ENCODE measurements at places on chromosomes 1 and 21.
A peak's percentile ranks its signal among the peaks of the same experiment; 100 is the strongest.

DNA sequence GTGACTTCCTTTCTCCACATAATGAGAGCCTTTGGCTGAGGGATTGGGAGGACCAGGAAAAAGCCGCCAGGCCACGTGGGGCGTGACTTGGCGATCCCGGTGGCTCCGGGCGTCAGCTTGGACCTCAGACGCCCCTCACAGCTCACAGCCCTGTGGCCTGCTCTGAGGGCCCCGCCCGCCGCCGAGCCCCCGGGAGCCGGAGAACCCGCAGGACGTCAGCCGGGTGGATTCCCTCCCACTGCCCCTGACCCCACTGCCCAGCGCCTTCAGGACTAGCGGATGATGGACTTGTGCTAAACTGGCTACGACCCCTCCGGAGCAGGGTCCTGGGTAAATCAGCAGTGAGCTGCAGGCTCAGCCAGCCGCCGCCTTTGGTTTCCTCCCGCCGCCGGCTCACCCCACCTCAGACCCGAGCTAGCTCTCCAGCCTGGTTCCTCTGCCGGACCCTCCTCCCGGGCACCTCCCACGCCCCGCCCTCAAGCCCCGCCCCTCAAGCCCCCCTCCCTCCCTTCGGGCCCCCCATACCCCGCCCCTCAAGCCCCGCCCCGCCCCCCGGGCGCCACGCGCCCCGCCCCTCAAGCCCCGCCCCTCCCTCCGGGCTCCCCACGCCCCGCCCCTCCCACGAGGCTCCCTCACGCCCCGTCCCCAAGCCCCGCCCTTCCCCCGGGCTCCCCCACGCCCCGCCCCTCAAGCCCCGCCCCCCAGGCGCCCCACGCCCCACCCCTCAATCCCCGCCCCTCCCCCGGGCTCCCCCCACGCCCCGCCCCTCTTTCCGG is 10.0 kb upstream of the FAAP20 start:
- no peak for DNase-seq

GRCh38 chr1:12405325-12406210 is 175.7 kb downstream of the VPS13D start:
- DNase-seq = no peak

- DNase-seq = peak; percentile 47
These were observed 6.6 kb upstream of the ETV3L start for GRCh38 chr1:157105988-157106812.

GRCh38 chr1:146031476-146031875 is 9.9 kb upstream of the HJV start:
- no peak for DNase-seq

- DNase-seq = no peak
These were observed 44.3 kb downstream of the PEX14 start for GRCh38 chr1:10519016-10519417.

- DNase-seq = no peak
These were observed 110.0 kb upstream of the HOOK1 start for GRCh38 chr1:59704716-59705115.

- peak; percentile 16 for DNase-seq
These were observed 72.8 kb downstream of the S1PR1 start for GRCh38 chr1:101309334-101310311.

- no peak for DNase-seq
These were observed 946.7 kb upstream of the B3GALT2 start for GRCh38 chr1:194133152-194133551.

DNA sequence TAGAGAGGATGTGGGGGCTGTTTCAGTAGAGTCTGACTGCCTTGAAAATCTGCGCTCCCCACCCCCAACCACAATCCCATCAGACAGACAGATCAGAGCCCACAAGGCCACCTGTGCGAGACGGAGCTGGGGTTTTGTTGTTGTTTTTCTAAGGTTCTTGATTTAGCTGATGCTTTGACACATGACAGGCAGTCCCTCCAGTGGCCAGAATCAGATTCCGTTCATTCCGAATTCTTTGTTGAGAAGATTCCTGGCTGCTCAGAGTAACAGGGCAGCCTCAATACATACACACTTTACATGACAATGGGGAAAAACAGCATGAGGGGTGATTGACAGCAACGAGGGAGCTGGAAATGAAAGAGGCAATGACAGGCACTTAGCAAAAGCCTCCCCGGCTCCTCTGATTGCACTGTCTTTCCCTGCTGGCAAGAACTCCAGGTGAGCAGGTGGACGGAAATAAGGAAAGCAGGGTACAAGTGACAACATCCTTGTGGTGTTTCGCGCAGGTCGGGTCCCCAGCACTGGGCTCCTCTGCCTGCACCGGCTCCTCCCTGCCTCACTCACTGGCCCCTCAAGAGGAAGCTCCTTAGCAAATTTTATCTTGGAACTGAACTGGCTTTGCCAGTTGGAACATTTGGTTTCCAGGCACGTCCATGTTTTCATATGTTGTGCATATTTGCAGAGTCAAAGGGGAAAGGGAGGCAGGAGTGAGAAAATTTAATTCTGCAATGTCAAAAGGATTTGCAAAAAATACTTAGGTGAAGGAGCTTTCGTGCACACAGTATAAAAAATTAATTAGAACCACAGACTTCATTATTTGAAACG is 148.7 kb downstream of the PGBD5 start:
- DNase-seq = no peak

DNA sequence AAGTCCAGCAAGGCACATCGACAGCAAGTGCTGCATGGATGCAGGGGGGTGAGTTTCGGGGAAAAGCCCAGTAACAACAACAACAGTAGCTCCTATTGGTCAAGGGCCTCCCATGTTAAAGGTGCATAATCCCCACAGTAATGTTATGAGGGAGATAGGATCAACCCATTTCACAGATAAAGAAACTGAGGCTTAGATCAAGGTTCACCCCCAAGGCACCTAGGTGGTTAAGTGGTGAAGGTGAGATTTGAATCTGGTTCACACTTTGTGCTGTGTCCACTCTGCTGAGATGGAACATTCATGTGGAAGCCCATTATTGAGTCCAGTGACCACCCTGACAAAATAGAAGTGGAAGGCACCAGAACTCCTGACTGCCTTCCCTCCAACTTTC is 24.9 kb downstream of the PHGDH start:
- no peak for DNase-seq

DNA sequence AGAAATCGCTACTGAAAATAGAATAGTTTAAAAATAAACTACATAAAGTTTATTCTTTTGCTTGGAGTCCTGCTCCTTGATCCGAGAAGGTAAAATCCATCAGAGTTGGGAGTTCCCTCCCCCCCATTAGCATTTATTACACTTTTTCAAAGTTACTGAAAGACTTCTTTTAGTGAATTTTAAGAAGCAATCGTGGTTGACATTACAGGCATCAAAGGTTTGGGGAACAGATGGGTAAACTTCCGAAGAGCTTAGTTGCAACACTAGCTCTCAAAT is 31.0 kb upstream of the NFIA start:
- no peak for DNase-seq

GRCh38 chr21:31483146-31483545 is 139.1 kb upstream of the TIAM1 start:
- DNase-seq = no peak

GRCh38 chr1:32858791-32859190 is 11.9 kb downstream of the FNDC5 start:
- DNase-seq = no peak

- DNase-seq = no peak
These were observed 16.9 kb downstream of the SLC35A3 start for GRCh38 chr1:99986656-99987225.

DNA sequence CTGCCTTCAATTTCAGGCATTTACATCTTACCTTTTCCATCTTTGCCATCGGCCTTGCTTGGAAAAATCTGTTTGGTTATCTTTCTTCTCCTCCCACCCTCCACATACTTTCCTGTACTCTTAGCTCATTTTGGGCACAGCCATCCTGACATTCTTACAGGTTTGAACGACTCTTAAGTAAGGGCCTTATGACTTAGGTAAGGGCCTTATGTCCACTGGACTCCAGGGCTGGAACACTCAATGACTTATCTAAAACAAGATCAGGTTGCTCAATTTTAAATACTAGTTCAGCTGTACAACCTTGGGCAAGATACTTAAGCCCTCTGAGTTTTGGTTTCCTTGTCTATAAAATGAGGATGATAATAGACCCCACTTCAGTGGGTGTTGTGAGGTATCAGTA is 40.9 kb downstream of the C1orf21 start:
- DNase-seq = no peak

DNA sequence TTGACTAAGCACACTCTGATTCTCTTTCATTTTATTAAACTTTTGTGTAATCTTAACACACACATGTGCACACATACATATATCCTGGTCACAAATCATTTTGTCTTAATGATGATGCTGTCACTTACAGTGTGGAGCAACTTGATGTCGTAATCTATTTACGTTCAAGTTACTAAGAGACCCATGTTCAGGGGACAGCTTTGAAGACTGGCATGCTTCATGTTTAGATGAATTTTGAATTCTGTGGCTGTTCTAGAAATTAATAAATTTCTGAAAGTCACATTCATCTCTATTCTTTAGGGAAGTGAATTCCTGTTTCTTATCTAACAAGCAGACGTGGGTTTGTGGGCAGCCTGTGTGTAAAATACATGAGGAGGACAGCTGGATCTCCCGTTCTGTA is 1637.8 kb downstream of the PLA2G4A start:
- no peak for DNase-seq

- no peak for DNase-seq
These were observed 698 bp upstream of the UCK2 start for GRCh38 chr1:165826565-165827267.

DNA sequence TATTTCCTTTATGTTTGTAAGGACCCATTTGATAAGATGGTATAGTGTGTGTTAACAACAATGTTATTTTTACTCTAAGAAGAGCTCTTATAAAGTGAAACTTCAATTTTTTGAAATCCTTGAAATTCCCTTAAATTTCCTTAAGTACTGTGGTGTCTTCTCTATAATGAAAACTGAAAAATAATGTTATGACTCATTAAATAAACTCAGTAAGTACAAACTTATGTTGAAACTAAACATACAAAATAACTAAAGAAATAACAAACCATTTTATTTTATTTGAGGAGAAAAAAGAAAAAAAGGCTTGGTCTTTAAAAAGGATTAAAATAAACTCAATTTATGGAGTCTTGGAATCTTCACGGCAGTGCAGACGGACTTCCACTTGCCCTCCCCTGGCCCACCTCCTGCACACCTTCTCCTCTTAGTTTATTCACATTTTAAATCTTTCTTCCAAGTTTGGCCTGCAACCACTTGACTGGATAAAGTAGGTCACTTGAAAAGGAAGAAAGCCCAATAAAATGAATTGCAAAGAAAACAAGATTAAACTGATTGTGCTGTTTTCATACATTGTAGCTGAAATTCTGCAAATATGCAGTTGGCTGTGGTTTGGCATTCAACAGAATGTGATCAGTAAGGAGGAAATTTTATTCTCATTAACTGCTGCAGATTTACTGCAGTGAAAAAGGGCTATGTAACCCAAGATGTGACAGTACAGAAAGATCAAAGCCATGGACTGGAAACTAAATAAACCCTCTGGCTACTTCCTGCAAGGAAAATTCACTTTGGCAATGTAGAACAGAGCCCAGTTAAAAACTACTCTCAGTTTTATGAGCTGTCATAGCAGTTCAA is 48.5 kb upstream of the SCYL3 start:
- no peak for DNase-seq

- no peak for DNase-seq
These were observed 10.5 kb downstream of the BCAR3 start for GRCh38 chr1:93671099-93671621.

GRCh38 chr1:216248628-216249027 is 174.6 kb downstream of the USH2A start:
- DNase-seq = peak; percentile 53

GRCh38 chr21:43847301-43847700 is 17.7 kb upstream of the AGPAT3 start:
- no peak for DNase-seq

GRCh38 chr1:17688217-17688810 is 66.8 kb upstream of the ACTL8 start:
- no peak for DNase-seq

DNA sequence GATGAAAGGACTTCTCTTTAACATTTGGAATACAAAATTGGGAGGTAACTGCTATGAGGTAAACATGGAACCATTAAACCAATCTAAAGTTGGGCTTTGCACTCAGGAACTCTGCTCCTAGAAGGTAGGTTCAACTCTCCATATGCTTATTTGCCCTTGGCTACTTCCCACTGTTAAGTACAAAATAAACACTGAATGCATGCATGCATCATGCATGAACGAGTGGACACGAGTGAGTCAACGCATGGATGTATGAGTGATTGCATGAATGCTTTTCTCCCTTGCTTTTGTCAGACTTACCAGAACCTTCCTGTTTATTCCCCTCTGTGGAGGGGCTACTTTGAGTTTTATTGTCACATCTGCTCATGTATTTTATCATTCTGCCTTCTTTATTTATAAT is 42.4 kb upstream of the RUNX1 start:
- no peak for DNase-seq

GRCh38 chr1:64112281-64112680 is 91.1 kb upstream of the UBE2U start:
- peak; percentile 96 for DNase-seq

DNA sequence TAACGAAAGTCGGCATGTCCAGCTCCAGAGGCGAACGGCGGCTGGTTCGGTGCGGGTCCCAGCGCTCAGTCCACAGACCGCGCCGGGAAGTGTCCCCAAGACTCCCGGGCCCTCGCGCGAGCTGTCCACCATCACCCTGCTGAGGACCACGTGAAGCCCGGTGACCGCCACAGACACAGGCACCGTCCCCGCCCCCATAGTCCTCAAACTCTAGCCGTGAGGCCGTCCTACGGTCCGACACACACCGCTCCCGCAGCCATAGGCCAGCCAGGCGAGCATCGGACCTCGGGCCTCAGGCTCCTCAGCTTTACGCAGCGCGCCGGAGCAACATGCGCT is 535 bp downstream of the SETD4 start:
- DNase-seq = no peak

DNA sequence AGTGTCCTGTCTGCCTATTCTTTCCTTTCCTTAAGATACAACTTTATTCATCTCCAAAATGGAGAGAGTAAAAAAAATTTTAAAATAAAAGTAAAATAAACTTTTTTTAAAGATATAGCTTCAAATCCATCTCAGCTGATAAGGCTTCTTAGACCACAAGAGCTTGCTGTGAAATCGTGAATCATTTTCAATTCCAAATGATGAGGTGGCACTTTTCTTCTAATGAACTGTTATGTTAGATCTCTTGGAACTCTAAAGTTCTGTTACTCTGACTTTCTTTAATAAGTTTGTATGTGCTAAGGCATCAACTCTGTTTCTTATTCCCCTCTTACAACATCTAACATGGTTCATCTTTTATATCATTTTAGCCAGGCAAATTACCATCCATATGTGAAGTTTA is 4.5 kb downstream of the SH3GLB1 start:
- no peak for DNase-seq

All from foreskin keratinocyte (primary cell).